ENCODE measurements at places on chromosomes 2 and 18.
A peak's percentile ranks its signal among the peaks of the same experiment; 100 is the strongest.

GRCh38 chr2:103285354-103285753, 523.5 kb downstream of the TMEM182 start:
- DNase-seq, result no peak

DNA sequence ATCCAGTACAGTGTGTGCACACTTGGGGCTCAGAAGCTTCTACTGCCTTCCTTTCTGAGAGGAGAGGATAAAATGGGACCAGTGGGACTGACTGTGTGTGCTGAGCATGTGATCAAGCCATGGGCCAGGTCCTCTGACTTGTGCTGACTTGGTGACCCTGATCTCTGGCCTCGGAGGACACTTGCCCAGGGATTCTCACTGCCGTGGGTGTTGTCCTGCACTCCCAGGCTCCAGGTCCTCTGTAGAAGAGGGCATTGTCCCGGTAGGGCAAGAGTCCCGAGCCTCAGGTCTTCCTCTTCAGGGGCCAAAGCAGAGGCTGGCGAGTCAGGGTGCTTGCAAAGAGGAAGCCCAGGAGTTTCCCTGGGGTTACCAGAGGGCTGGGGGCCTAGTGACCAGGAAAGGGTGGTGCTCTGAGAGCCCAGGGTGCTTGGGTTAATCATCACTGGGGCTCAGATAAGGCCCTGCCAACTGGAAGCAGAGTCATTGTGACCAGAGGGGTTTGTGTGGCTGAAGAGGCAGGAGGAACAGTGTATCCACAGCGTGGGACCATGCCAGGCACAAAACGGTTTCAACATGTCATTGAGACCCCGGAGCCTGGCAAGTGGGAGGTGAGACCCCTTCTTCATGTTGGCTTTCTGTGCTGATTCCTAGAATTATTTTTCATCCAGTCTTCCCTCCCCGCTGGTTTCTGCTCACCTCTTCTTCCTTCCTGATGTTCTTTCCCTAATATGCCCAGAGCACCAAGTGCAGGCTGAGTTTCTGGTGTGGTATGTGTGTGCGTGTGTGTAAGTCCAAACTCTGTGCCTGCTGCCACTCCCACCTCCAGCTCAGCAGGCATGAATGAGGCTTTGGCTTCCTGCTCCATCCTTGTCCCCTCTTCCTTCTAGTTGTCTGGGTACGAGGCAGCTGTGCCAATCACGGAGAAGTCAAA, at the start of gene GCKR:
Gene GCKR (plus strand): TSS at position 483 of the 931 bp plus-strand sequence. CDS start 66 bp downstream, at position 549.
- DNase-seq, result no peak

- DNase-seq, result no peak
These were observed 71.4 kb downstream of the WDR7 start for GRCh38 chr18:56722518-56722917.

DNA sequence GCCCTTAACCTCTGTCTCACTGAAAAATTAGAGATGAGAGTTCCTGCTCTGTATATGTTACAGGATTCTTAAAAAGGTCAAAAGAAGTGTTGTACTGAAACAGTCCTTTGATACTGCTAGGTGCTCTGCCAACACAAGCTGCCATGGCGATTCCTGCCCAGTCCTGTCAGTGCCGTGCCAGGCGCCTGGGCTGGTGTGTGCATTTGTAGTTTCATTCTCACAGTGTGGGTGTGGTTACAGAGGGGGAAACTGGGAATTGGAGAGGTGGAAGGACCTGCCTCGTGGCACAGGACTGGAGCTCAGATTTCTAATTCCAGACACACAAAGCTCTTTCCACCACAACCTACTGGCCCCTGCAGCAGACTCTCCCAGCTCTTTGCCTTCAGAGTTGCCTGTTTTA, 122.3 kb upstream of the RAB6C start:
- DNase-seq, result no peak

GRCh38 chr2:206323486-206323885, 49.0 kb downstream of the ZDBF2 start:
- DNase-seq, result no peak

GRCh38 chr18:2513616-2514015, 57.7 kb downstream of the METTL4 start:
- no peak for DNase-seq

DNA sequence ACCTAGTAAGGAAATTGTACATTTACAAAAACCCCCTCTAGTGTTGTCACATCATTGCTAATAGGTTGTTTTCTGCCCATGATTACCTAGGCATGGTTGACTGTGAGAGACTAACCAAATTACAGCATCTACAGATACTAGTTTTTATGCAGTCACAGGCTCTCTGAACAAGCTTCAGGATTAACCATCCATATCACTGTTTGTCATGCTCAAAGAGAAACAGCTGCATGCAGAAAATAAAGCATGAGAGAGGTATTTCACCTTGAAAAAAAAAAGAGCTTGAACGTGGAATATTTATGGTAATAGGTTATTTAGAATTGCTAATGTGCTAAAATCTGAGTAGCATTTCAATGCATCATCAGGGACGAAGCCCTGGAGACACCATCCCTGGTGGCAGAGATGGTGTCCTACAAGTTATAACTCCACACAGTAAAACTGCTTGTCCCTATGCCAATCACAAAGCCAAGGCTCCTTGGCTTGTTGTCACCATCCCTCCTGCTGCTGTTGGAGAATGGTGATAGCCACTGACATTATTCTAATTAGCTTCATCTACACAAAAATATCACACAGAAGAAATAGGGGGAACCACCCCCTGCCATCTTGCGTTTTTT, 5.4 kb downstream of the NEB start:
- DNase-seq, result no peak

DNA sequence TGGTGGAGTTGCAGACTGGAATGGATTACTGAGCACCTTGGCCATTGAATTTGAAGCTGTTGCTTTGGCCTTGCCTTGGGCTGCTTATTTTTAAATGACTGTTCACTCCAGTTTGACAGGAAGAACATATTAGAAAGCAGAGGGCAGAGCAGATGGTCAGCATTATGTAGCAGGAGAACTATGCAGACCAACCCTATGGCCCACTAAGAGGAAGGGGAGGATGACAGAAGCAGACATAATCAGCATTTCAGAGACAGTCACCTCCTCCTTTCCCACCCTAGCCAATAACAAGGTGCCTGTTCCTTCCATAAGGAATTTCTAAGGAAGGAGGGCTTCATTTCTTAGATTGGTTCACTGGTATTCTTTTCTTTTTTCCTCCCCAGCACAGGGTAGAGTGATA, 2.4 kb downstream of the CHRNA1 start:
- no peak for DNase-seq

- no peak for DNase-seq
These were observed at the start of gene AOX1 for GRCh38 chr2:200585730-200586643. AOX1 (plus strand) TSS chr2:200586014; CDS start chr2:200586109, 95 bp downstream.

- DNase-seq, result no peak
These were observed 300.7 kb upstream of the UBE2E3 start for GRCh38 chr2:180679693-180680092.

GRCh38 chr2:96949701-96950350, 36.6 kb downstream of the FAM178B start:
- no peak for DNase-seq

DNA sequence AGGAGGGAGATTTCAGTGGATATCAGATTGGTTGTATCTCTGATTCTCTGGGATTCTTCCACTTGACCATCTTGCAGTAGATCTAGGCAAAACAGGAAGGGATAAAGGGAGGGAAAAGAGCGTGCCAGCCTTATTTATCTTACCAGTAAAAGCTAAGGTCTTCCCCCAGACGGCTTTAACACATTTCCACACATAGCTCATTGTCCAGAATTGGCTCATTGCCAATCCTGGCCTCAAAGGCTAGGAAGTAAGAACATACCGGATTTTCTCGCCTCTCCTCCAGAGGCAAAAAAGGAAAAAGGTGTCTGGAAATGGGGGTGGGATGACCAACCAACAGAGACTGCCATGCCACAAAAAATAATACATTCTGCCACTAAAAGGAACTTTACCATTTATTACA, 411.6 kb upstream of the NRP2 start:
- no peak for DNase-seq

DNA sequence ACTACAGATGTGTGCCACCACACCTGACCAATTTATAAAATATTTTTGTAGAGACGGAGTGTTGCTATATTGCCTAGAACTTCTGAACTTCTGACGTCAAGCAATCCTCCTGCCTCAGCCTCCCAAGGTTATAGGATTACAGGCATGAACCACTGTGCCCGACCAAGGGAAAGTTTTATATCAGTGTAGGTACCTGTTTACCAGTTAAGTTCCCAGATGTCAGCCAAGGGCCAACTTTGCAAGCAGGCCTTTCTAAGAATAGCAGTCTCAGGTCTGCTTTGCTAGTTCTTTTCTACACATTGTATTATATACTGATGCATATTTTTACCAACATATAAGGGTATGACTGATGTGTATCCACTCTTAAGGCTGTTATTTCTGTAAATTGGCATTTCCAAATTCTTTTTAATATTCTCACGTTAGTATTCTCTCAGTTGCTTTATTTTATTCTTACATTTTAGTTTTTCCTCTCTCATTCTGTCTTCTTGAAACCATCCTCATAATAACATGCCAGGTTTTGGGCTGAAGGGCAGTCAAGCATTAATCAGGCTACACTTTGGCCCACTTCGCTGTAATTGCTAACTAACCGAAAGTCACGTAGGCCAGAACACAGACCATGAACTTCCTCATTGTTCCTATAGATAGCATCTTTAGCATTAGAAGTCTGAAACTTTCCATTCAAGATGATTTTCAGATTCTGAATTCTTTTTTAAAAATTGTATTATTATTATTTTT, 25.0 kb upstream of the CXXC1 start:
- no peak for DNase-seq

DNA sequence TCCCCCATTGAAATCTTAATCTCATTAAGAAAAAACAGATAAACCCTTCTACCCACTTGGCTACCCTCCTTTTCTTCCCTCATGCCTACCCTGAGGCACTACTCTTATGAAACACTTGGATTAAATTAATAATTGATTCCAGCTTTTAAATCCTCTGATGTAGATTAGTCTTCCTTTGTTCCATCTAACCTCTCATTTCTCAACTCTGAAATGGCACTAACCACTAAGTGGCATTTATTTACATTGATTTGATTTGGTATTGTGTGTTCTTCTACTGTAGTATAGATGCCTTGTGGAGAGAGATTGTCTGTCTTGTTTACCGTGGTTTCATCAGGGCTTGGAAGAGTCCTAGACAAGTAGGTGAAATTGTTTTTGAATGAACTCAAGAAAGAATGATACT, 26.7 kb downstream of the ITGA4 start:
- peak; percentile 72 for DNase-seq

- no peak for DNase-seq
These were observed 779 bp downstream of the DGKD start for GRCh38 chr2:233354971-233355574.

DNA sequence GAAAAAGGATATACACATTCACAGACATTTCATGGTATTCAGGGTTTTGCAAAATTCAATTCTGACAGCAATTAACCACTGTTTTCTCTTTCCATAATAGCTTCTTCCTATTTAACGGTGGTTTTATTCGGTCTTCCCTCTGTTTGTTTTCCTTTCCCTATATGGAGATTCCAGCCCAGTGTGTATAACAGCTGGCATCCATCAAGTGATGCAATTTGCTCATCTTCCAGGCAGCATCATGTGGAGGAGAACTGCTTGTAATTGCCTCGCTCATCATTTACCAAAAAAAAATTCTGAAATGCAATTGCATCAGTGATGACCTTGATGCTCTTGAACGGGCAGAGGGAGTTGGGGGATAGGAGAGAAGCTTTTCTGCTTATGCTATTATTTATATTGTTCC, 165.9 kb upstream of the PGAP1 start:
- DNase-seq, result no peak

DNA sequence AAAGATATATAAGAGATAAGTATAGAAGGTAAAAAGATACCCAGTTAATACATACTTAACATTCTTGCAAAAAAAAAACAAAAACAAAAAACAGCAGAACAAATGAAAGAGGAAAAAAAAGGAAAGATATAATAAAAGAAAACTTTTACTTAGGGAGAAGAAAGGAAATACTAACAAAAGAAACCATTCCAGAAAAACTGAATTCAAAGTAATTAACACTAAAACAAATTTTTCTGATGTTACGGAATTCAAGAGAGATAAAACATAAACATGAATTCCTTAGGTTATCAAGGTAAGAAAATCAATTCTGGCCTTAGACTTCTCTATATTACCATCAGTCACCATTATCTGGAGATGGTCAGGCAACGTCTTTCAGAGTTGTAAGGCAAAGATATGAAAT, 261.8 kb downstream of the ZEB2 start:
- DNase-seq, result no peak

- no peak for DNase-seq
These were observed 707 bp upstream of the SERPINB7 start for GRCh38 chr18:63774511-63774910.

- DNase-seq, result no peak
These were observed 3.4 kb downstream of the SCTR start for GRCh38 chr2:119520696-119521432.

DNA sequence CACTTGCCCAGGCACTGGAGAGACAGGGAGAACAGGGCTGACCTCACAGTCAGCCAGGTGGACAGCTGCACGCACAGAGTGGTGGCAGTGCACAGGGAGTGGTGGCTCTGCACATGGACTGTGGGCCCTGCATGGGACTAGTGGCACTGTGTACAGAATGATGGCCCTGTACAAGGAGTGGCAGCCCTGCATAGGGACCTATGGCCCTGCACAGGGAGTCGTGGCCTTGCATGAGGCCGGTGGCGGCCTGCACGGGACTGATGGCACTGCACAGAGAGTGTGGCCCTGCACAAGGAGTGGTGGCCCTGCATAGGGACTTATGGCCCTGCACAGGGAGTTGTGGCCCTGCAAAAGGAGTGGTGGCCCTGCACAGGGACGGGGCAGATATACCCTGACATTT, 19.1 kb upstream of the STEAP3 start:
- DNase-seq, result no peak
